ENCODE measurements at places on chromosomes 13 and 19.

DNA sequence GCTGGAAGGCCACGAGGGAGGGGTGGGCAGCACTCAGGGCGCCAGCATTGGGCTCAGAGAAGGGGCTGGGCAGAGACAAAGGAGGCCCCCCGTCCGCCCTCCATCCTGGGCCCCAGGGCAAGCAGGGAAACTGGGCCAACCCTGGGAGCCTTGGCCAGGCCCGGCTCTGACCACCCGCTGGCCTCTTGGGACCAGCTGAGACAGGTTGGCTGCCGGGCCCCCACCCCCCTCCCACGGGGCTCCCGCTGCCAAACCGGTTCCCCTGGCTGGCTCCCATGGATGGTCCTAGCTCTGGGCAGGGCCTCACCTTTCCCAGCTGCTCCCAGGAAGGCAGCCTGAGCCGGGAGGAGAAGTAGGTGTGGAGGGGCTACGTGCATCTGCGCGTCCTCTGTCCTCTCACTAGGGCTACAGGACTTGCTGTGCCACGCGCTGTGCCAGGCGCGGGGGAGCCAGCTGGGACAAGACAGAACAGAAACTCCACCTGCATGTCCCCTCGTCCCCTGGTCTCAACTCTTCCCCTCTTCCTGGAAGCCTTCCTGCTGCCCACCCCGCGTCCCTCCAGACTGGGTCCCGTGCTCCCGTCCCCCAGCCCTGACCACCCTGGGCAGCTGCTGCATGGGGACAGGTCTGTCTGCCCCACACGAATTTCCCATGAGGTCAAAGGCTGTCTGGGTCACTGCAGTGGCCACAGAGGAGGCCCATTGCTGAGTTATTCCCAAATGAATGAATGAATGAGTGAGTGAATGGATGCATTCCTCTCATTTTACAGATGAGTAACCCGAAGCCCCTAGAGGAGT, 29.1 kb upstream of the NCCRP1 start:
- no peak for DNase-seq

DNA sequence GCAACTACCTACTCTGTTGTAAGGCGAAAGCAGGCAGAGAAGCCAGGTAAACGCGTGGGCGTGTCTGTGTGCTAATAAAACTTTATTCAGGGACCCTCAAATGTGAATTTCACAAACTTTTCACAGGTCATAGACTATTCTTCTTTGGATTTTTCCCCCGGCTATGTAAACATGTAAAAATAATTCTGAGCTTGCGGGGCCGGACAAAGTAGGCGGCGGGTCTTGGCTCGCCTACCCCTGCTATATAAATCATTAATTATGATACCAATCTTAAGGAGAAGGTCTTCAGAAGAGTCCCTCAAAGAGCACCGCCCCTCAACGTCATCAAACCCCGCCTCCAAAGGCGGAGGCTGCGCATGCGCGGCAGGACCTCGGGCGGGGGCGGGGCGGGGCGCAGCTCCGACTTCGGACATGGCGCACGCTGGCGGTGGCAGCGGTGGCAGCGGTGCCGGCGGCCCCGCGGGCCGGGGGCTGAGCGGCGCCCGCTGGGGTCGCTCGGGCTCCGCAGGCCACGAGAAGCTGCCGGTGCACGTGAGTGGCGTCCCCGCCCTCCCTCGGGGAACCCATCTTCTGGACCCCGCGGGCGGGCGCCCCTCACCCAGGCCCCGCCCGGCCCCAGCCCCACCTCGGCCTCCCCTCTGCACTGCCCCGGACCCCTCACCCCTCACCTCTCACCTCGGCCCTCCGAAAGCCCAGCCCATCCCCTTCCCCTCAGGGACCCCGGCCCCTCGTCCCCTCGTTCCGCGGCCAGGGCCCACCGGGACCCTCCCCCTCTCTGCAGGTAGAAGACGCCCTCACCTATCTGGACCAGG, at the start of gene SIN3B:
Gene SIN3B (plus strand): TSS at position 389 of the 812 bp plus-strand sequence. CDS start 23 bp downstream, at position 412.
- DNase-seq: peak; percentile 73

DNA sequence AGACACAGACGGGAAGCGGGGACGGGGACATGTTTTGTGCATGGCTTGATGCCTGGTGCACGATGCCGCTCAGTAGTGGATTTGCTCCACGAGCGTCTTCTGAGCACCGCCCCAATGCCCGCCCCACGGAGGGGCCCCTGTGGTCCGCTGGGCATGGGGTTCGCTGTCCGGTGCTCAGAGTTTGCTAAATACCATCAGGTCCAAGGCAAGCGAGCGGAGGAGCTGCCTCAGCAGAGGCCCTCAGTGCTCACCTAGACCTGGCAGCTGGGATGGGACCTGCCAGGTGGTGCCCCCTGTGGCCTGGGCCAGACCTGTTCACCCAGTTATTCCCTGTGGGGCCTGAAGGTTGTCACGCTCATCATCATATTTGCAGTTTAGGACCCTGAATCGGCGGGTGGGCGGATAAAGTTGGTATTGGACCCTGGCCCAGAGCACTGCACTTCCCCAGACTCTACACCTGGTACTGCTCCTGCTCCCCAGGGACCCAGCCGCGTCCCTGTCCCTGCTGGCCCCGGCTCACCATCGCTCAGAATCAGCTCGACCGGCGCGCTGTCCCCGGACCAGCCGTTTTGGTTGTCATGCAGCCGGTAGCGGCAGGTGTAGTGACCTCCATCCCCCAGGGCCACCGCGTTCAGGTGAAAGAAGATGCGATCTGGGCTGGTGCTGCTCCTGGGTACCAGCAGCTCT, 2.3 kb downstream of the A1BG start:
- DNase-seq: no peak

DNA sequence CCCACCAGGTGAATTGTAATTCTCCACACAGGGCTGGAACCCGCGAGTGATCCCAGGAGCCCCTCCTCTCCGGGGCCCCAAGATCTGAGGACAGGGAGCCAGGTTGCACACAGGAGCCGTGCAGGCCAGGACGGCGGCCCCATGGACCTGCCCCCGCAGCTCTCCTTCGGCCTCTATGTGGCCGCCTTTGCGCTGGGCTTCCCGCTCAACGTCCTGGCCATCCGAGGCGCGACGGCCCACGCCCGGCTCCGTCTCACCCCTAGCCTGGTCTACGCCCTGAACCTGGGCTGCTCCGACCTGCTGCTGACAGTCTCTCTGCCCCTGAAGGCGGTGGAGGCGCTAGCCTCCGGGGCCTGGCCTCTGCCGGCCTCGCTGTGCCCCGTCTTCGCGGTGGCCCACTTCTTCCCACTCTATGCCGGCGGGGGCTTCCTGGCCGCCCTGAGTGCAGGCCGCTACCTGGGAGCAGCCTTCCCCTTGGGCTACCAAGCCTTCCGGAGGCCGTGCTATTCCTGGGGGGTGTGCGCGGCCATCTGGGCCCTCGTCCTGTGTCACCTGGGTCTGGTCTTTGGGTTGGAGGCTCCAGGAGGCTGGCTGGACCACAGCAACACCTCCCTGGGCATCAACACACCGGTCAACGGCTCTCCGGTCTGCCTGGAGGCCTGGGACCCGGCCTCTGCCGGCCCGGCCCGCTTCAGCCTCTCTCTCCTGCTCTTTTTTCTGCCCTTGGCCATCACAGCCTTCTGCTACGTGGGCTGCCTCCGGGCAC, 3.9 kb downstream of the FFAR1 start:
- no peak for DNase-seq

DNA sequence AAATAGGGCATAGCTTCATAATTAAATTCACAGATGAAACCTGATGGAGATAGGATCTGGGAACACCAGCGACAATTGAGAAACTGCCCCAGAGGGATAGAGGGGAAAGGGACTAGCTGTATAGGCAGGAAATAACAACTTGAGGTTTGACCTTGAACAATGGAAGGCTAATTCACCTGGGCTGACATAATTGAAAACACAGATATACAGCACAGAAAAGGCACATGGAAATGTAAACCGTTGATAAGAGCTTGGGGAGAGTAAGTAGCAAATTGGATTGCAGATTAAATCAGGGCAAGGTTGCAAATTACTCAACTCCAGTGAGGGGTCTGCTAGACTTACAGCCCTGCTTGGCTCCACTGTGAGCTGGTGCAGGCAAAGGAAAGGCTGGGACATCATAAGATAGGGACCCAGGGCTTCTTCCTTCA, 246.7 kb downstream of the DLEU7 start:
- DNase-seq: no peak

DNA sequence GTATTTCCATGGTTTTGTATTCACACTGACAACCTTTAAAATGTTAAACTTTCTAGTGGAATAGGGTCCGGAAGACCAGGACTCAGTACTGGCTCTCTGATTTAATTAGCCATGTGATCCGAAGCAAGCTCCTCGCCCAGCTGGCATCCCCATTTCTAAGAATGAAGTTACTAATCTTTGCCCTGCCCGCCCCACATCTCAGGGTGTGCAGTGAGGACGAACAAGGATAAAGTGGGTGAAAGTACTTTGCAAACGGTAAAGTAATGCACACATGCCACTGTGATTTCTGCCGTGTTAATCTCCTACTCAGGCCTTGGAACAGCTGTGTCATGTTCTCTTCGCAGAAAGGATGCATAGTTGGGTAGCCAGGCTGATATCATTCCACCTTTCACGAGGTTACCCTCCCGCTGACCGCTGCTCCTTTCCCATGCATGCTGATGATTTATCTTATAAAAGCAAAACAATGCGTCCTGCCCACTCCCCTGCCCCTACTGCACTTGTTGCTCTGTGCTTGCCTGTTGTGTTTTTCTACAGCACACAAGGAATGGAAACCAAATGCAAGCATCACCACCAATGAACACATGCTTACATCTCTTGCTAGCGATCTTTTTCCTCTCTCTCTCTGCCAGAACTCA, 539.0 kb downstream of the EFNB2 start:
- DNase-seq: no peak

DNA sequence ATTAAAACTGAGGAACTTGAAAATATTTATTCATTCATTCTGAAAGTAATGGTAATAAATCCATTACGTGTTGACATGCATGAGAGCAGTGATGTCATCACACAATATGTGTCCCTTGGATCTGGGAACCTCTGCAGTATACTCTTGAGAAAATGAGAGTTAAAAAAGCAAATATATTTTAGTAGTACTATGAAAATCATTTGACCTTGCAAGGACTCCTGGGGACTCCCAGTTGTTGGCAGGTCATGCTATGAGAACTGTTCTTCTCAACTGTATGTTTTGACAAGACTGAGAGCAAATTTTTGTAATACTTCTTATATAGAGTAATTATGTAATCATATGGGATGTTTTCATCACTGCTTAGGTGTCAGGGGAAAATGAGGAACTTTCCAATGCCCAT, 249.4 kb downstream of the PCCA start:
- DNase-seq: no peak

- no peak for DNase-seq
Measured at GRCh38 chr13:113220141-113220598, 10.8 kb downstream of the CUL4A start.

DNA sequence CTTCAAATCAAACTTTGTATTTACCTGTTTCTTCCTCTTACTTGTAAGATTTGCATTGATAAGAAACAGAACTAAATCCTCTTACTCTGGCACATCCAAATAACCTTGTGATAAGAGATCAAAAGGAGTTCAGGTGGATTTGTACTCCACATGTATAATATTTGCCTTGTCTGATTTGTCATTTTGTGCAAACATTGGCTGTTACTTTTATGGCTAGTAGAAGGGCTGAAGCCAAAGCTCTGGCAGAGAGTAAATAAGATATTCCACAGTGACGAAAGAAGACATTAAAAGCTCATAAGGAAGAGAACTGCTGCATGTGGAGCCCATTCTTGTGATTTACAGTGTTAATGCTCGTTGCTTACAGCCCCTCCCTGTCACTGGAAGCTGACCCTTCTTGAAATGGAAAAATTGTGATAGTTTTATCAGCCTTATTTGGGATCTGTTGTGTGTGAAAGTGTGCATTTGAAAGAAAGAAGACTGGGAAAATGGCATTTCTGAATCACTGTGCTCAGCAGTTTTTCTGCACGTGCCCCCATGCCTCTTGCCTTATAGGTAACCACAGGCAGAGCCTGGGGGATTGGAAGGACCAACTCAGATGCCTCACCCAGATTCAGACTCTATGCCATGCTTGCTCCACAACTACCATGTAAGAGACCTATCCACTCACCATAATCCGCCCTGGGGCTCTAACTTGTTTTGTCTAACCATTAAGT, 68.2 kb downstream of the OXGR1 start:
- no peak for DNase-seq

- DNase-seq: no peak
Measured at GRCh38 chr19:15288146-15288963, 44.0 kb downstream of the BRD4 start.

GRCh38 chr19:2186071-2186846, 22.5 kb downstream of the DOT1L start:
- no peak for DNase-seq

DNA sequence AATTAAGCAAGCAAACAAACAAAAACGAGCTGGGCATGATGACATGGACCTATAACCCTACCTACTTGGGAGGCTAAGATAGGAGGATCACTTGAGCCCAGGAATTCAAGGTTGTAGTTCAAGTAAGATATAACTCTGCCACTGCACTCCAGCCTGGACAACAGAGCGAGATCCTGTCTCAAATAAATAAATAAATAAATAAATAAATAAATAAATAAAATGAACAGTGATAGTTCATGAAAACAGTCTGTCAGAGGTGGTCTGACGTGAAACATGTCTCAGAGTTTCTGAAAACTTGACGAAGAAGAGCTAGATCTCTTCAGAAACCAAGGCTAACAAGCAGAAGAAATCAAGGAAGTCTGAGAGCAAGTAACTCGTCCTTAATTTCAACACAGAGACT, 188.8 kb upstream of the GPC6 start:
- no peak for DNase-seq

DNA sequence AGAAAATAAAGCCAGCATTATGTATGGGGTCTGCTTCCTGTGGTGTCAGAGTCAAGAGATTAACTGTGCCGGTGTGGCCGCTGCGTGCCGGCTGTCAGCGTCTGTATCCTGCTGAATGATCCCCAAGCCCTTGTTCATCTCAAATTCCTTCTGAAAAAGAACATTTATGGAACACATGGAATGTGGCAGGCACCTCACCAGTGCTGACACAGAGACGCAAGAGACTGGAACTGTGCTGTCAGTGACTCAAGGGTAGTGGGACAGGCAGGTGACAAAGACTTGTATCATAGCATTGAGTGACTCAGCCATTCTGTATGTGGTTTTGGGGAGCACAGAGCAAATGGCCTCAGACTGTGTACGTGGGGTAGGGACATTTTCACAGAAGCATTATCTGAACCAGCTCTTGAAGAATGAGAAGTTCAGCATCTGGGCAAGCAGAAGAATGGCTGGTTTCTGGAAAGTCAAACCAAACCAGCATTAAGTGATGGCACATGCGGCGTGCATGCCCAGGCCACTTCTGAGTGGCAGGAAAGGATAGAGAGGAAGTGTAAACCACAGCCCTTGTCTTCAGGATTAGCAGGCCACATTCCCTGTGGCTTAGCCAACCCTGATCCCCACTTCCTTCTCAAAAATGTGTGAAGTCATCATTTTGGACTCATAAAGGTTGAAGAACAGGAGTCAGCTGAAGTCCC, 54.0 kb upstream of the IRS2 start:
- DNase-seq: no peak

DNA sequence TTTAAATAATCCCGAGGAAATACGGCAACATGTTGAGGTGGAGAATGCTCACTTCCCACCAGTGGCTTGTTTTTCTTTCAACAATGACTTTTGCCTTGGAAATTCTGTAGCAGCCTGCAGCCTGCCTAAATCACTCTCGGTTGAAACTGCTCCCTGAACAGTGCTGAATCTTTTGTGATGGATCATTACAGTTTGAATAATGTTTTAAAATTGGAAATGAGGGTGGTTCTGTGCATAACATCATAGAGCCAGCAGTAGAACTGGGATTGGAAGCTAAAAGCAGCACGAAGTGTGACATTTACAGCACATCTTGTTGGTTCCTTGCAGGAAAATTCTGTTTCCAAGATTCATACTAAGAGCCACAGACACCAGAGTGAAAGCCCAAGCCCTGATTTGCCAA, 74.1 kb upstream of the GPR12 start:
- DNase-seq: no peak

- peak; percentile 18 for DNase-seq
Measured at GRCh38 chr13:100541897-100542825, 46.4 kb downstream of the GGACT start.
